Retina (tissue), 1 donor: ENCODE measurements at places on chromosomes 5 and 9.

DNA sequence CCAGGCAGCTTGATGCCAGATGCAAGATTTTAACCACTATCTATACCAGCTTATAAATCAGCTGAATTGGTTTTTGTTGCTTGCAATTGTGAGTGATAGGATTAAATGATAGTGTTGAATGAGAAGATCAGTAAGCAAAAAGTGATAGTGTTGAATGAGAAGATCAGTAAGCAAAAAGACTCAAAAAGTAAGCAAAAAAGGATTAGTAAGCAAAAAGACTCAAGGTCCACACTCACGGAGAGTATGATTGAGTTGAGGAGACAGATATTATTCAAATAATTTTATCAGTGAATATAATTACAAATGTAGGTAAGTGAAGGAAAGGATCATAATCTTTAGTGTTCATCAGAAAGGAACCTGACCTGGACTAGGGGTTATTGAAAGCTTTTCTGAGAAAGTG, 58.0 kb upstream of the ARRDC3 start:
- DNase-seq = no peak

GRCh38 chr5:1709171-1709803, 90.3 kb downstream of the MRPL36 start:
- peak; percentile 42 for DNase-seq

DNA sequence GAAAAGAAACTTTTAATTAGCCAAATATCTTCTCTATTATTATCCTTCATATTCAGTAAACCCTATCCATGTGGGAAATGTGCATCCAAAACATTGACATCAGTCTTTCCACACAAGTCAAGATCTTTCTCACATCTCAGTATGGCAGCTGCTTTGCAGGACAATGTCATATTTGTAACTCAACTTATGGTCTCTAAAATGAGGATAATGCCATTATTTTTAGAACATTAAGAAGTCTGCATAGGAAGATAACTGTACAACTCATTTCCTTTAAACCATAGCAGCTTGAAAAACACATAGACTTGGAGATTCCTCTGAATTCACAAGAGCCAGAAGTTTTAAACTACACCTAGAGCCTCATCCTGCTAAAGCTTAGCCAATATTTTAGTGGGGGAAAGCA, 43.7 kb downstream of the MCTP1 start:
- no peak for DNase-seq

GRCh38 chr5:67205981-67206380, 9.4 kb upstream of the CD180 start:
- DNase-seq = no peak

- DNase-seq = no peak
Observed at GRCh38 chr9:16211946-16212345, 658.5 kb downstream of the BNC2 start.

- DNase-seq = no peak
Observed at GRCh38 chr5:159884917-159885620, 31.2 kb upstream of the ADRA1B start.

GRCh38 chr9:131876486-131876885, 136.6 kb upstream of the RAPGEF1 start:
- DNase-seq = no peak

DNA sequence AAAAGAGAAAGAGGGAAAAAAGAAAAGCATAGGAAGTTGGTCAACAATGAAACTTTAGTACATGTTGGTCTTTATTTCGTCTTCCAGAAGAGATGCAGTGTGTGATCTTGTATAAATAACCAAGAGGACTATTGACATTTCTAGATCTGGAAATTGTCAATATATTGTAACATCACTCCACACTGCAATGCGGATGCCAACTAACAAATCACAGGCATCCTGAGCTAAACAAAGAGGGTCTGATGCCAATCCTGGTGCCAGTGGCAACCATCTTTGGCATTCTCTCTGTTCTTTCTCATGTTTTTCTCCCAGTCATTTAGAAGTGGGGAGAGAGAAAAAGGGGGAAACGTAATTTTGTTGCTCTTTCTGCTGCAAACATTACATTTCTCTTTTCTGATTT, 9.7 kb downstream of the NFIB start:
- DNase-seq = no peak

DNA sequence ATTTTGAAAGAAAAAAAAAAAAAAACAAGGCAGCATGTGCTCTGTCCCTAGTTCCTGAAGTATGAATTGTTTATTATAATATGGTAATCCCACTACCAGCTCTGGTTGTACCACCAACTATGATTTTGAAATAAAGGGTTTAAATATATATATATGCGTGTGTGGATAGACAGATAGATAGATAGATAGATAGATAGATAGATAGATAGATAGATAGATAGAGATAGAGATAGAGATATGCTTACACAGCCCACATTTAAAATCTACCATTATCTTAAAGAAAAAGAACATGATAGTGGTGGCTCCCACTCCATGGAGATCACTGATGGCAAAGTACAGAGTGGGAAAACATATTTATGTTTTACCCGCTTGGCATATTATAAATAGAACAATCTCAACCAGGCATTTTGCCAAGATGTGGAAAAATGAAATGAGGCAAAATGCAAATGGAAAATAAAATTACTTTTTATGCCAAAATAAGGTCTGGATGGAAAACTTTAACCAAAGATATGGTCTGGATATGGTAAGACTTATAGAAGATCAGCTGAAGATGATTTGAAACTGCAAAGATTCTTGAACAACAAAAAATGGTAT, 170.0 kb downstream of the ARL15 start:
- no peak for DNase-seq

DNA sequence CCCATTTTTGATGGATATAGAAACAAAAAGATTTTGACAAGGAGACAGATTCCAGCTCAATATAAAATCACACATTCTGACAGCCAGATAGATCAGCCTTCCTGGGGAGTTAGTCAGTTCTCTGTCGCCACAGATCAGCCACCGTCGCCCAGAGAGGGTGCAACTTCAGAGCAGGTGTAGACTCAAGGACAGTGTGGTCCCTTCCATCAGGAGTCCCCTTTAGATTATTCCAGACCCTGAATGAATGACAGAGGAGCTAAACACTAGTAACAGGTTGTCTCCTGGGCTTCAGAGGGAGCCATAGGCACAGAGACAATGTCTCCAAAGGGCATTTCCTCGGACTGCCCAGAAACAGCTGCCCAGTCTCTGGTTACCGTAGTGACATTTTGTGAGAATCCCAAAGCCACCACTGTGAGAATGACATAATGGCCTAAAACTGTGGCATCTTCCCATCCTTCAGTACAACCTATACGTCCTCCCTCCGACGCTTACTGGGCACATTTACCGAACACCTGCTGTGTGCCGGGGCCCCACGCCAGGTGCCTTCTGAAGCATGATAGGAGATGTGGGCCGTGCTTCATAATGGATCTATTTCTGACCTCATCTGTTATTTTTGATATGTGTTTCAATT, 47.4 kb upstream of the SLC2A8 start:
- DNase-seq = no peak

GRCh38 chr5:123422433-123423277, 548 bp downstream of the CEP120 start:
- DNase-seq = no peak

DNA sequence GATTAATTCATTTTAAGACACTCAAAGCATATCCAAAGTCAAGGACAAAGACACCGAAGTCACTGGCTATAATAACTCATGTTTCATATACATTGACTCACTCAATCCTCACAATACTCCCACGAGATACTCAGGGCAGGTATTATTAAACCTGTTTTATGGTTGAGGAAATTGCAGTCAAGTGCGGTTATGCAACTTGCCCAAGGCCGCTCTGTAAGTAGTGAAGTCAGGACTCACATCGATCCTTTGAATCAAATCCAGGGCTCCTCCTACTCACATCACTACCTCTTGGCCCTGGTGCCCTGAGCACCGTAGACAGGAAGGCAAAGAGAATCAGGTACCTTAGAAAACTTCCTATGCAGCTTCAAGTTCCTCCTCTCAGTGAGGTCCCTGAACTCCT, 87.8 kb upstream of the APC start:
- no peak for DNase-seq

DNA sequence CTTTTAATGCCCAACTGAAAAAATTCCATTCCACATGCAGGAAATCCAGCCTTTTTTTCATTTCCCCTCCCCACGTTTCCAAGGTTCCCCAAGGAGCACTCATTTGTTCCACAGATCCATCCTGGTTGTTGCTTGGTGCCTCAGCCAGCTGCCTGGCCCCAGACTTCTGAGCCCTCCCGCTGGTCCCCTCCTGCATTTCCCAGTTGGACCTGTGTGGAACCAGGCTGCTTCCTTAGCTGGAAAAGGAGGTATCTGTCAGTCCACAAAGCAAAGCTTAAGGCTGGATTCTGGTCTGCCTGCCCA, 44.8 kb downstream of the ANGPTL2 start:
- no peak for DNase-seq

- no peak for DNase-seq
Observed at GRCh38 chr5:168072665-168073064, 218.8 kb upstream of the WWC1 start.

DNA sequence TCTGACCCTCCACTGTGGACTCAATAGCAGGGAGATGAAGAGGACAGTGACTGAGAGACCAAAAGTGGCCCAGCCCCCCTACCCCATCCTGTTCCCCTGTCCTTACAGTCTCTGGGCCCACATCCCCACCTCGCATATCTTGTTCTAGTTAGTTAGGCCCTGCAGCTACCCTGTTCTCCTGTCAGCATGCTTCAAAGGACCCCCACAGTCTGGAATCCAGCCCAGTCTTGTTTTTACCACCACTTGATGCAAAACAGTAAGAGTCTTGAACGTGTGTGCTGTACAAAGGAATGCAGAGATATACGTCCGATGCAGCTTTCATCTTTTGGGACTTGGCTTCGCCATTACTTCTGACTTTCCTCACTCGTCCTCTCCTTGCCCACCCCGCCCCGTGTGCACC, 12.2 kb upstream of the POMT1 start:
- no peak for DNase-seq

- DNase-seq = no peak
Observed at GRCh38 chr9:130058154-130058553, 4.4 kb downstream of the GPR107 start.
